CD4-positive, alpha-beta T cell treated with Interleukin-1 beta for 1 hour (primary cell): ENCODE measurements at places on chromosomes 4 and X.

GRCh38 chrX:25968920-25969319, 169.2 kb upstream of the MAGEB18 start:
- DNase-seq, result no peak

DNA sequence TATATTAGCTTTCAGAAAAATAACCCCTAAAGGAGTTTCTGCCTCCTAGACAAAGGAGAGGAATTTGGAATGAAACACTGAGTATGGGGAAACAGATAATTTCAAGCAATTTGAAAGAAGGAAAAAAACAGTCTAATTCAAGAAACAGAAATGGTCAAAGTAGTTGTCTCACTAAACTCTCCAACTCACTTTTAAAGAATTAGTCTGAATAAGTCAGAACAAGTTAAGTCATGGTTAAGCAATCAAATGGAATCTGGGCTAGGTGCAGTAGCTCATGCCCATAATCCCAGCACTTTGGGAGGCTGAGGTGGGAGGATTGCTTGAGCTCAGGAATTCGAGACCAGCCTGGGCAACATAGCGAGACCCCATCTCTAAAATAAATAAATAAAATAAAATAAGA, 95.7 kb upstream of the GRIA3 start:
- DNase-seq, result no peak

GRCh38 chr4:30103455-30103854, 616.7 kb upstream of the PCDH7 start:
- no peak for DNase-seq

- DNase-seq, result peak; percentile 65
Measured at GRCh38 chr4:186201535-186202230, 10.3 kb downstream of the CYP4V2 start.

DNA sequence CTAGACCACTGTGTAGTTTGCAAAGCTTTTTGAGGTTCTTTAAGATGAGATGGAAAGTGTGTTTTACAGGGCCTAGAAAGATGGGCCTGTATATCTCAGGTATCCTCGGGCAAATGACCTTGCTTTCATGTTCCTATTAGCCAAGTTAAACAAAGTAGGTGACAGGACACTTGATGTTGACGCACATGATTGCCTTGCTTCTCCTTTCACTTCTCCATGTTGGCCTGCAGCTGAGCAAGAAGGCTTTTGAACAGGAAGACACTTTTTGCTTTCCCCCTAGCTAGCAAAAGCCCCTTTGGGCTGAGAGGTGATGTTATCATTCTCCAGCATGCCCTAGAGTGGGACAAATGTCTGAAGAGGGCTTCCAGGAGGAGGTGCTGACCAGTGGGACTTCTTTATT, 202.1 kb downstream of the GPC3 start:
- no peak for DNase-seq

DNA sequence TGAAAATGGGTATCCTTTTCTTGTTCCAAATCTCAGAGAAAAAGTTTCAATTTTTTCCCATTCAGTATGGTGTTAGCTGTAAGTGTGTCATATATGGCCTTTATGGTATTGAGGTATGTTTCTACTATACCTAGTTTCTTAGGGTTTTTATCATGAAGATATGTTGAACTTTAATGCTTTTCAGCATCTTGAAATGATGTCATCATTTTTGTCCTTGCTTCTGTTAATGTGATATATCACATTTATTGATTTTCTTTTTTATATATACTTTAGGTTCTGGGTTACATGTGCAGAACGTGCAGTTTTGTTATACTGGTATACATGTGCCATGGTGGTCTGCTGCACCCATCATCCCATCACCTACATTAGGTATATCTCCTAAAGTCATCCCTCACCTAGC, 44.9 kb downstream of the FOXR2 start:
- DNase-seq, result no peak

DNA sequence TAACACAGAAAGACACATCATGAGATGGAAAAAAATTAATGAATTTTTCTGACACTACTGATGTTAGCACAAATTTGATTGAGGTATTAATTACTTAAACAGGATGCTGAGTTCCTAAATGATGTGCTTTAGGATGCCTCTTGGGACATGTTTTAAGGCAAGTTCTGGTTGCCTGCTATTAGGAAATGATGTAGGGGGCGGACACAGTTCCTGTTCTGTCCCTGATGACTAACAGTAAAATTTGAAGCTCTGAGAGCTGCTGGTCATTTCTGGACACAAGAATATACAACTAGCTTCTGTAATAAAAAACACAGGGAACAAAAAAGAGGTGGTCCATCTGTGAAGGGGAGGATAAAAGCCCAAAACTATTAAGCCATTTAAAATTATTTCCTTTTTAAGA, 163.2 kb upstream of the ETNPPL start:
- no peak for DNase-seq
